ENCODE measurements at places on chromosomes 1 and 21.

DNA sequence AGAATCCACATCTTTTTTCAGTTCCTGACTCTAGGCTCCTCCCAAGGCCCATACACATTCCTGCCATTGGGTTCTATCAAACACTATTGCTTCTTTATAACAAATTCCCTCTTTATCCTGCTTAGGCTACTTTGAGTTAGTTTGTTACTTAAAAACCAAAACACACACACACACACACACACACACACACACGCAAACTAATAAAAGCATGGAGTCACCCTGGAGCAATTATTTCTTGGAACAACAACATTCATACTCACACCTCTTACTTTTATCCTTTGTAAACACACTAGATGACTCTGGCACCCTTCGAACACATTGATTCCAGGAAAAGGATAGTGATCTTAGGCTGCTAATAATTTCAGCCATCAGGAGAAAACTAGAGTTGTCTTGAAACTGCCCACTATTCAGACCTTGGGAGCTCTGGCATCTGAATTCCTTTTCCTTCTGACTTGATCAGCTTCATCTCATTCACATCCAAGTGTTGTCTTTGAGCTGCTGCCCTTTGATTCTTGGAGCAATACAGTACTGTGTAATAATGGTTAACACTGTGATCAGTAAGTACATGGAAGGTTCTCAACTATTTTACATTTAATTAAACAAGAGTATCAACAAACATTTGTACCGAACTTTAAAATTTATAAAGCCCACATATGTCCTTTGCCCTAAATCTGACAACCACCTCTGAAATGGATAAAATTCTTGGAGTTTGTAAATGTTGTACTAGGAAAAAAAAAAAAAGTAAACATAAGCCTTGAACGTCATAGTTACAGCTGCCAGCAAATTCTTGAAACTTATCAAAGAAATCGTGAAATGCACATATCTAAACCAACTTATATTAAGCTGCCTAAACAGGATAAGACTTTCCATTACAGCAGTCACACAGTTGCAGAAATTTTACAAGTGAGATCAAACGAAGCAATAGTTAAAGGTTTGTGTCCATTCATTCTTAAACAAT is 2.8 kb upstream of the SEC22B start:
- DNase-seq, result no peak

DNA sequence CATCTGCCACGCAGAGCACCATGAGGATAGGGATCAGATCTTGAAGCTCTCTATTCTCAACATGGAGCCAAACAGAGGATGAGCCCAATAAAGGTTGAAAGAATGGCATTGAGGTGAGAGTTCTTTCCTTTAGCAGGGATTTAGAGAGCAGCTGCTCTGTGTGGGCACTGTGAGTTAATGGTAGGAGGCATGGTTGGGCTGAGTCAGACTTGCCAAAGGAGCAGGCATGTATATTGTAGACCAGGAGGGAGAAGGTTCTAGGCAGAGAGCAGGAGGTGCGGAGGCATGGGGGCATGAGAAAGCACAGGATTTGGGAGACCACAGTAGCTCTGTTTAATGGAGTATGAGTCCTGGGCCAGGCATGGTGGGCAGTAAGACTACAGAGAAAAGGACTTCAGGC is 32.0 kb downstream of the TMEM53 start:
- DNase-seq, result no peak

- DNase-seq, result peak; percentile 47
Observed at GRCh38 chr1:20732071-20732587, 374 bp downstream of the SH2D5 start.

DNA sequence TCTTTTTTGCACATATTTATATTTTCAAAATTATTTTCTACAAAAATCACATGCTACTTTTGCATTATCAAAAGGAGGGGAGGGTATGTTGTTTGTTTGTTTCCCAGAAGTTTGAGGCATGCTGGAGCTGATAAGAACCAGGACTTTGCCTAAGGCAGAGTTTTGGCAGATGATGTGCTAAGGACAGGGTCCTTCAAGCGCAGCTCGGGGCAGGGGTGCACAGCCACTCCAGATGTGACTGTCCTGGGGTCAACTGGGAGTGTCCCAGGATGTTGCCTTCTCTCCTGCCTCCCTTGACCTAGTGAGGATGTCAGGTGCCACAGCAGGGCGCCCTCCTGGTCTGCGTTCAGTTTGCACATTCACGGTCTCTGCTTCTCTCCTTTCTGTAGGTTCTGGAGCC is 42.6 kb upstream of the SRRM1 start:
- DNase-seq, result no peak

GRCh38 chr1:59113876-59114457 is 182.9 kb upstream of the FGGY start:
- no peak for DNase-seq

DNA sequence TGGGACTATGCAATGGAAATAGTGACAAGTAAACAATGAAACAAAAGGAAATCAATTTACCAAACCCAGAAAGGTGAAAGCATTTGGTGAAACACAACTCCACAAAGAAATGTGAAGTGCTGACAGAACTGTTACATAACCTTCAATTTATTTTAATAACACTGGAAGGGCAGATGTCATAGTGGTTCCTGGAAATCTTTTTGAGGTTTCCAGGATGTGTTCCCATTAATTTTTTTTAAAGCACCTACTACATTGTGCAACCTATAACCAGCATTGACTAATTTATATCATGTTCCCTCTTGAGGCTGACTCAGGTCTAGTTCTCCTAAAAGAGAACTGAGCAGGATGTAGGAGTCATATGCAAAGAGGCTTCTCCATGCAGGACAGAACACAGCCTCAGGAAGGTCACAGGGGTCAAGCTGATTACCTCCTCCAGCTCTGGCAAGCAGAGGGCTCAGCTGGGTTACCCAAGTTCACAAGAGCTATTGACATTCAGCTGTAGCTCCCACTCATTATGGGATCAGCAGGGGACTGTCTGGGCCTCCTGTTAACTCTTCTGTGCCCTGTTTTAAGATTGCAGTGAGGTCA is 157.1 kb upstream of the NRIP1 start:
- no peak for DNase-seq

DNA sequence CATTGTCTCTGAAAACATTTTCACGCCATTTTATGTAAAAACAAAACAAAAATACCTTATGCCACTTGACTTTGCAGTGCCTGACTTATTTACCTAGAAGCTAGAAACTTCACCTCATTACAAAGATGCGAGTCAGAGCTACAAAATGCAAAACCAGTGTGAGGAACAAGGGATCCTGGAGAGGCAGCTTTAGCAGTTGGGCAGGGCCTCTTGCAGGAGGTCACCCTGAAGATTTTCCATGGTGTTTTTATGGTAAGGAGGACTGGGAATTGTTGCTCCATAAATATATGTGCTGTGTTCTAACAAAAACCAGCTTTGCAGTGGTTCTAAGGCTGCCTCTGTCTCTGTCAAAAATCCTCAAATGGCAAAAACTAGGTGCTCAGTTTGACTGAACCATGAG is 36.4 kb upstream of the TARBP1 start:
- no peak for DNase-seq

DNA sequence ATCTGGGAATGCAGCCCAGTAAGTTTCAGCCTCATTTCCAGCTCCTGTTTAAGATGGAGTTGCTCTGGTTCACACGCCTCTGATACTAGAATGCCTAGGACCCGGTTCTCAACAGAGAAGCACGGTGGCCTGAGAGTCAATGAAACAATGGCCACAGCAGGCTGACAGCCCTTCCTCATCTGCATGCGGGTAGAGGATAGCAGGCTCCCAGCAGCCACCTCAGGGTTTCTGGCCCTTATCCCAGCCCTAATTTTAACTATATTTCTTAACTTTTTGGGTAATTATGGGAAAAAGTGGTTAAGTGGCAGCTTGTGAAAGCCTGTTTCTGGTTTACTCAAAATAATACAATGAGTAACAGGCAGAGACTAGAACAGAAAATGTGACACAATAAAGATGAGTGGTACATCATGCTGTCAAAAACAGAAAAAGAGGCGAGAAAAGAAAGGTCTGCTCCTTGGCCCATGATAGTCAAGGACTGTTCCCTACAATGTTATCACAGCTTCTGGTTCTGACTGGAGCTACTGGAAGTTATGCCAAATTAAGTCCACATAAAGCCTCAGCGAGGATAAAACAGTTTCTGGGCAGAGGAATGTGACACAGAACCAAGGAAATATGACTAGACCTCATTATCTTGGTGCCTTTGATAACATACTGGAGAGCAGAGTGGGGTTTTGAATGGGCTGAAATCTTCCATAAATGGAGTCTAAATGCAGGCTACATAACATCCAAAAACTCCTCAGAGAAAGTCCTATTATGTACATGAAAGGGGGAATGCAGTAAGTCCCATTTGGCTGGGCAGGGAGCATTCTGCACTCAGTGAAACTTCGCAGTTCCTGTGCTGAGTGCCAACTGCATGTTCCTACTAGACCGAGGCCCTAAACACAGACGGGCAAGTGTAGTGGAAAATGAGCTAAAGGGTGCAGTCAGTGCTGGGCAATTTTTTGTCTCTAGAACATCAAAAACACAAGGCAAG is 92.1 kb downstream of the NIBAN1 start:
- no peak for DNase-seq

GRCh38 chr1:2808831-2809605 is 7.5 kb upstream of the TTC34 start:
- no peak for DNase-seq

DNA sequence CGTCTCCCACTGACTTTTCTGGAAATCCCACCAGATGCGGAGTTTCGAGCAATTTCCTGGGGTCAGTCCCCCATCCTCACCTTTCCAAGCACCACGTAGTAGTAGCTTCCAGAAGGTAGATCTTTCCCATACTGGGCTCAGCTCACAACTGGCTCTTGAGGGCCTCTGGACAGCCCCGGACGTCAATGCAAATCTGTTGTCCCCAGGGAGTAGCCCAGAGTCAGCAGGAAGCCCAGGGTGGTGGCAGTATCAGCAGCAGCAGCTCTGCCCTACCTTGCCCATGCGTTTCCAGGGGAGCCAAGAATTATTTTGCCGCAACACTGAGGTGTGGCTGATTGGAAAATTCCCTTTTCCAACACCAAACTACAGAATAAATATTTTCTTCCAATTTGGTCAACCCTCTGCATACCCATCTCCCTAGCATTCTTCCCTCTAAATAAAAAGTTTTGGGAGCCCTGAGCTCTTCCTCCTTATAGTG is 70.3 kb downstream of the CD46 start:
- DNase-seq, result no peak

GRCh38 chr1:96922181-96922580 is 200.6 kb downstream of the PTBP2 start:
- no peak for DNase-seq

GRCh38 chr1:109784551-109785252 is 21.0 kb upstream of the EPS8L3 start:
- no peak for DNase-seq

GRCh38 chr1:26360807-26361604 is 7.1 kb upstream of the CRYBG2 start:
- no peak for DNase-seq

DNA sequence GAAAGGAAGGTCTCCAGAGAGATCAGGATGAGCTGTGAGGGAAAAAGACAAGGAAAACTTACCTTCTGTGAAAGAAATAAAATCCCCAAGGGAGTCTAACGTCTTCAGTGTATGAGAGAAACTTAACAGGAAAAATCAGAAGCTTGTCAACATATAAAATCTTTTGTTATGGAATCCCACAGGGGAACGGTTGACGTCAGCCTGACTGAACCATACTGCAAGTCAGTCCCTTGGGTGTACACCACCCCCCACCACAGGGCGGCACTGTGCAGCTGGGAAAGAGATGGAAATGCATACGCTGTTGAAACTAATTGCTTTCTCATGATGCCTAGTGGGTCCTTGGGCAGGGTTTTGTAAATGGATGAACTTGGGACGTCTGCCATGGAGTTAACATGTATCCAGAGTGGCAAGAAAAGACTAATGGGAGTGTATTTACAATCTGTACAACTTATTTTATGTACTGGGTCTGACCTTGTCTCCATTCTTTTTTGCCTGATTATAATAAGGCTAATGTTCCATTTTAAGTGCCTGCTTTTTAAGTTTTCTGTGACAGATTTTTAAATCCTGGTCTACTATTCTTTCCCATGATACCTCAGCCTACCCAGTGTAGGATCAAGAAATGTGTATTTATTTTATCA is 22.7 kb downstream of the UTP25 start:
- DNase-seq, result no peak

DNA sequence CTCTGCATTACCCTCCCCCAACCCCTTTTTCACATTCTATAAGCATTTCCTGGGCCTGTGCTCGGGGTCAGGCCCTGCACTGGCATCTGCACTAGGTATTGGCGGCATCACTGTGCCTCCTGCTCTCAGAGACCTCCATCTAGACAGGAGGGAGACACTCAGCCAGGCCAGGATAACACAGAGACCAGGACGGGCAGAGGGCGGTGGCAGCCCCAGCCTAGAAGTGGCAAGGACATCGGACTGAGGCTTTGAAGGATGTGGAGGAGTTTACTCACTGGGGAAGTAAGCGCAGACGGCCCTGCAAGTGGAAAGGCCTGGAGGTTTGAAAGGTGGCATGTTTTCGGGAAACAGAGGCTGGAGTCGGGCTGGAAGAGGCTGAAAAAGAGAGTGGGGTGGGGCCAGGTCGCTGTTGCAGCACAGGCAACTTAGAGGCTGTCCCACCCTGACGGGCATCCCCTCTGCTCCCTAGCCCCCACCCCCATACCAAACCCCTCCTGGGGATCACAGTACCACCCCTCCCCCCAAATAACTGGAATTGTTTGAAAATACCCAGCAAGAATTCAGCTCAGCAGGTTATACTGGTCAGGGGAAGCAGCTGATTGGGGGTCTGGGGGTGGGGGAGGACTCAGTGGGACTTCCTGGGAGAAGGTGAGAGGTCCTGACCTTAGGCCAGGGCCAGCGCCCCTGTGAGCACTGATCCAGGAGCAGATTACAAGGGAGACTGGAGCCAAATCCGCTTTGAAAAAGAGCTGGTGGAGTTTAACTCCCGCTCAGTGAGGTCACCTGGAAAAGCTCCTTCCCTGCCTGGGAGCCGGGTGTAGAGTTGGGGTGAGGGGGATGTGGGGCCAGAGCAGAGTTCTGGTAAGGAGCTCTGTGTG is 121.8 kb upstream of the WNT4 start:
- no peak for DNase-seq

- no peak for DNase-seq
Observed at GRCh38 chr1:13517193-13517812, 3.5 kb upstream of the LRRC38 start.

DNA sequence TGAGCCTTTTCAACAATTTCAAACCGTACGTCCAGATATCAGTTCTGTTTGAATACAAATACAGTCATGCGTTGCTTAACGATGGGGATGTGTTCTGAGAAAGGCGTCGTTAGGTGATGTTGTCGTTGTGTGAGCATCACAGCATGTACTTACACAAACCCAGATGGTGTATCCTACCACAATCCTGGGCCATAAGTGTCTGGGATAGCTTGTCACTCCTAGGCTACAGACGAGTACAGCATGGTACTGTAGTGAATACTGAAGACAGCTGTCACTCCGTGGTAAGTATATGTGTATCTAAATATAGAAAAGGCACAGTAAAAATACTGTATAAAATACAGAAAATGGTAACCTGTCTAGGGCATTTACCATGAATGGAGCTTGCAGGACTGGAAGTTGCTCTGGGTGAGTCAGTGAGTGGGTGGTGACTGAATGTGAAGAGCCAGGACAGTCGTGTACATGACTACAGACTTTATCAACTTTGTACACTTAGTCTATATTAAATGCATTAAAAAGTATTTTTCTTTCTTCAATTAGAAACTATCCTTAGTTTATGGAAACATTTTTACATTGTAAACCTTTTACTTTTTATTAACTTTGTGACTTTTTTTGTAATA is 10.5 kb upstream of the OR2W3 start:
- DNase-seq, result no peak
